ENCODE measurements at places on chromosomes 12 and 14.

- no peak for DNase-seq
Observed at GRCh38 chr12:27969624-27970400, 2.7 kb downstream of the PTHLH start.

DNA sequence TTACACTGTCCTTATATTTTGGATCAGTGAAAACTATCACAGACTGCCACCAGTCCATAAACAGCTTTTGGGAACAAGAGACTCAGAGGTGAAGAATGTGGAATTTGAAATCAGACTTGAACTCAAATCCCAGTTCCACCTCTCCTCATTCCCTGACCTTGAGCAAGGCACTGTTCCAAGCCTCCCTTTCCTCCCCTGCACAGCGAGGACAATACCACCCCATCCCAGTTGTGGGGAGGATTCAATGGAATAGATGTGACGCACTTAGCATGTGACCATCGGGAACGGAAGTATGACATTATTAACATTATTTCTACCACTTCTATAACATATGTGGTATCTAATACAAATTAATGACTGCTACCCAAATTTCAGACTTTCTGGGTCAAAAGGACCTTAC, 63.5 kb downstream of the DPF3 start:
- DNase-seq: no peak

DNA sequence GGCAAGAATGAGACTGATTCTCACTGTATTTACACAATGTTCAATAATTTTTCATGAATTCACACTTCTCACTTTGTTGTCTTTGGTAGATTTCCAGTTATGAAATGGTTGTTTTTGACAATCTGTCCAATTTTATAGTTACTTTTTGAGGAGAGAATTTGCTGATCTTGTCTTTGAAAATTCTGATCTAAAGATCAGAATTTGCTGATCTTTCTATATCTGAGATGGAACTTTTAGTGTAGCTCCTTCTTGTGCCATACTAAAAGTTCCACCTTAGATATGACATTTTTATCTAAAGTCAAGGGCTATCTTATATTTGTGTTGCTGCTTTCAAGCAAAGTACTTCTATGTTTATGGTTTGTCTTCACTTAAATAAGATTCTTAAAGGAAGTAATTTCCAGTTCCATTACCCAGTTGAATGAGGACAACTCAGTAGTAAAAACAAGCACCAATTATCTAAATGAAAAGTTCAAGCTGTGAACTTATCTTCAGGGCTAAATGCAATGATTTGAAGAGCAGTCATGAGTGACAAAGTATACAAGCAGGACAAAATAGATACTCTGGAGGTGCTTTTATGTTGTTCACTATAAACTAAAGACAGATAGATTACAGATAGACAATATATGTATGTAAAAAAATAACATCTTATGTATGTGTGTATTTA, 76.4 kb upstream of the FOXG1 start:
- no peak for DNase-seq

GRCh38 chr12:31234053-31234840, 91.7 kb downstream of the SINHCAF start:
- DNase-seq: no peak

GRCh38 chr14:73342670-73343069, 105.4 kb downstream of the PAPLN start:
- no peak for DNase-seq
